ENCODE measurements at places on chromosomes 12 and 14.

GRCh38 chr12:23555825-23556207 lies 393.7 kb downstream of the SOX5 start:
- no peak for DNase-seq

- no peak for DNase-seq
Measured at GRCh38 chr12:117090388-117090787, 8.8 kb downstream of the TESC start.

GRCh38 chr12:34126805-34127204 lies 104.5 kb downstream of the ALG10 start:
- DNase-seq: no peak

GRCh38 chr12:123120452-123121166 lies 30.3 kb downstream of the PITPNM2 start:
- no peak for DNase-seq

DNA sequence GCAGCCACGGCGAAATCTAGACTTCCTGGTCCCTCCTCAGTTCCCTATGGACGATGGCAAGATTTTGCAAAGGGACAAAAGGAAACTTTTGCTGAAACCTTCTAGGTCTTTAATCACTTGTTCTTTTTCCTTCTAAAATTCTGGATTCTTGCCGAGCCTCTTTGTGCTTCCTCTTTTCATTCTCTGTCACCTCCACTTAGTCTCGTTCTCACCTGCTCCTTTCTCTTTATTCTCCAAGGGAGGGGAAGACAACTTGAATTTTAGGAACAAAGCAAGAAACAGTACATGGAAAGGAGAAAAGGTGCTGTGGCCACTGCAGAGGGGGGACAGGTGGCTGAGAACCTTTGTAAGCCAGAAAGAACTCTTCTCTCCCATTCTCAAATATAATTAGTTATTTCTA lies 194.8 kb downstream of the CACNA1C start:
- no peak for DNase-seq

GRCh38 chr12:105672121-105672975 lies 341.9 kb downstream of the C12orf75 start:
- DNase-seq: no peak

DNA sequence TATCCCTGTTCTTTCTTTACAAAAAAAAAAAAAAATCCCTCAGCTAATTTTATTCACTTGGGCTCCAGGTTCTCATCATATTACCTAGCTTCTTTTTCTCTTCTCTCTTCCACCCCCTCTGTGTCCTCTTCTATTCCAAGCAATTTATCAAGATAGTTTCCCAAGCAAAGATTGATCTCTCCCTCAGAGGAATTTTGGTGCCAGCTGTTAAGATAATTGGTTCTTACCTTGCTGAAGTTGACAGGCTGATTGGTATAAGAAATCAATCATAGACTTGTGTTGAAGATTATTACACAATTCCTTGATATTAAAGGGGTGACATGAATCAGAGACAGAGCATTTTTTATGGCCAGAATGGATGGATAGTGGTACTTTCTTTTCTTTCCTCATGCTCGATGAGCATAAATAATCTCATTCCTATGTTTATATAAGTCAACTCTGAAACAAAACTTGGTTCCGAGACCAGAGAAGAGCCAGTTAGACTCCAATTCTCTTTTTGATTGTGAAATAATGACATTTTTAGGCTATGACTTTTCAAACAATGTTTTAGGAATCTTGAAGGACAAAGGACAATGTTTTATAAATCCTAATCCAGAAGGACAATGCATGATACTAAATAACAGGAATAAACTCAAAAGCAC lies 264.1 kb upstream of the PRKD1 start:
- DNase-seq: no peak

GRCh38 chr14:63747846-63748245 lies 20.0 kb upstream of the SGPP1 start:
- peak; percentile 75 for DNase-seq

DNA sequence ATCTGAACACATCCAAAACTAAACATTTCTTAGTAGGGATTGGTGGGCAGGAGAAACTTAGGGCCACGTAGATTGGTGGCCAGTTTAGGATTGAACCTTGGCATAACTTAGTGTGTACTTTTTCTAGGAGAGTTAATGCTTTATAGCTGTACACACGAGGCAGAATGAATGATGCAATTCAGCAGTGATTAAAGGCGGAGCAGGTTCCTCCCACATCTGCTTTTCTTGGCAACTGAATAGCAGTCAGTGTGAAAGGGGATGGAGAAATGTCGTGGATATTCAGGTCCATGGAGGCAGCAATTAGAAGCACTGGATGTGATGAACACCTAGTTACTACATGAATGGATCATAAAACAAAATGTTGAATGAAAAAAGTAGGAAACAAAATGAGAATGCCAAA lies 493.8 kb downstream of the FUT8 start:
- DNase-seq: no peak

DNA sequence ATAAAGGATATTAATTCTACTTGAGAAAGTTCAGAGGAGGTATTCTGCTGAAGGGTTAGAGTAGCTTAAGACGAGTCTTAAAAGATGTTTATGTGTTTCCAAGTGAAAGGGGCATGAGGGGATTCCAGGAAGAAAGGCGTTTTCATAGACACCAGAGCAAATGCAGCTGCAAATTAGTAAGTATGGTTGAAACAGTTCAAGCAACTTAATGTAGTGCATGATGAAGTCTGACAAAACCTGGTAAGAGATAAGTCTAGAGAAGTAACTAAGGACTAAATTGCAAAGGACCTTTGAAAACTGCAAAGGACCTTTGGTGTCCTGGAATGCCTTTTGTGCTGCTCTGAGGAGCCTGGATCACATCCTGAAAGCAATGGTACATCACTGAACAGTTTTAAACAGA lies 11.5 kb downstream of the LUM start:
- no peak for DNase-seq

GRCh38 chr12:48998497-48999353 lies 450 bp downstream of the DDN start:
- no peak for DNase-seq

DNA sequence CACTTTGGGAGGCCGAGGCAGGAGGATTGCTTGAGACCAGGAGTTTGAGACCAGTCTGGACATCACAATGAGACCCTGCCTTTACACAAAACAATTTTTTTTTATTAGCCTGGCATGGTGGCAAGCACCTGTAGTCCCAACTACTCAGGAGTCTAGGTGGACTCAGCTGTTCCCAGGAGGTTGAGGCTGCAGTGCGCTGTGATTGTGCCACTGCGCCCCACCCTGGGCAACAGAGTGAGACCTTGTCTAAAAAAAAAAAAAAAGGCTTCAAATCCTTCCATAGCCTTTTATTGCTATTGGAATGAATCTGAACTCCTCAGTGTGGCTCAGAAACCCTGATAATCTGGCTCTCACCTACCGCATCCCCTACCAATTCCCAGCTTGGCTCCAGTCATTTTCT lies 26.1 kb downstream of the AK7 start:
- DNase-seq: no peak

DNA sequence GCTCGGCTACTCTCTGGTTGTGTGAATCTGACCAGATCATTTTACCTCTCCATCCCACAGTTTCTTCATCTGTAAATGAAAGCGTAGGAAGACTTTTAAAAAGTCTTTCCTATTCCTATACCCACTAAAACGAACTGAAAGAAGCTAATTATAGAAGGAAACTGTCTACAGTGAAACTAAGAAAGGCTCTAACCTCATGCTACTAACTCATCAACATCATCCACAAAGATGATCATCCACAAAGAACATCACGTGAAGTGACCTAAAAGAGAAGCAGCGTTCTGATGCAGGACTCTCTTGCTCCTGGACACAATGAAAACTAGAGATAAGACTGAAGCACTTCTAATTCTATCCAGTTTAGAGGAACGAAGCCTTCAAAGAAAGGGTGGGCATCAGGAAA lies 58.5 kb upstream of the OSBPL8 start:
- no peak for DNase-seq

DNA sequence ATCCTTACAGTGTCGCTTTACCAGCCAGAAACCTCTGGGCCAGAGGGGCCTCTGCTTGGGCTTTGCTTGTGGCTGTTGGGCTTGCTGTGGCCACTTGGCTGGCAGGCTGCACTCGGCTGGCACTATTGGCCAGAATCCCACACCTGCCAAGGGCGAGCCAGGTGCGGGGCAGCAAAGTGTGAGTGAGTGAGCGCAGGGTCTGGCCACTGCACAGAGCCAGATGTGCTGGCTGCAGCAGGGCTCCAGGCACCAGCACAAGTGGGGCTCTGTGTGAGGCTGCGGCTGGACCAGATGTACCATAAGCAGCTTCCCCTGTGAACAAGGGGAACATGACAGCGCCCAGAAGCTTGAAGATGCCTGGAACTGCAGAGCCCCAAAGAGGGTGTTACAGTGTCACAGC lies 33.5 kb upstream of the ARID2 start:
- DNase-seq: no peak

DNA sequence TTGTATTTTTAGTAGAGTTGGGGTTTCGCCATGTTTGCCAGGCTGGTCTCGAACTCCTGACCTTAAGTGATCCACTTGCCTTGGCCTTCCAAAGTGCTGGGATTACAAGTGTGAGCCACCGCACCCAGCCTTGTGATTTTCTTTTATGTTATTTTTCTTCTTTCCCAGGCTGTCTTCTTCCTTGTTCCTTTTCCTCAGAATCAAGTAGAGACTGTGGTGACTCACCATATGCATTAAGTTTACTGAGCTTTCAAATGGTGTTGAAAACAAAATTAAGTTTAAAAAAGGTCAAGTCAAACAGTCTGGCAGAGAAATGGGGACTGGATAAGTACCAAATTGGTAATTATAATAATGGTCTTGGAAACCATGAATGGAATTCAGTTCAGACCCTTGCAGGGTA lies 5.7 kb downstream of the ARPC3 start:
- no peak for DNase-seq

- DNase-seq: no peak
Measured at GRCh38 chr12:119461636-119462214, 127.2 kb downstream of the CCDC60 start.

GRCh38 chr14:103192246-103192840 lies 69.1 kb downstream of the TNFAIP2 start:
- no peak for DNase-seq

DNA sequence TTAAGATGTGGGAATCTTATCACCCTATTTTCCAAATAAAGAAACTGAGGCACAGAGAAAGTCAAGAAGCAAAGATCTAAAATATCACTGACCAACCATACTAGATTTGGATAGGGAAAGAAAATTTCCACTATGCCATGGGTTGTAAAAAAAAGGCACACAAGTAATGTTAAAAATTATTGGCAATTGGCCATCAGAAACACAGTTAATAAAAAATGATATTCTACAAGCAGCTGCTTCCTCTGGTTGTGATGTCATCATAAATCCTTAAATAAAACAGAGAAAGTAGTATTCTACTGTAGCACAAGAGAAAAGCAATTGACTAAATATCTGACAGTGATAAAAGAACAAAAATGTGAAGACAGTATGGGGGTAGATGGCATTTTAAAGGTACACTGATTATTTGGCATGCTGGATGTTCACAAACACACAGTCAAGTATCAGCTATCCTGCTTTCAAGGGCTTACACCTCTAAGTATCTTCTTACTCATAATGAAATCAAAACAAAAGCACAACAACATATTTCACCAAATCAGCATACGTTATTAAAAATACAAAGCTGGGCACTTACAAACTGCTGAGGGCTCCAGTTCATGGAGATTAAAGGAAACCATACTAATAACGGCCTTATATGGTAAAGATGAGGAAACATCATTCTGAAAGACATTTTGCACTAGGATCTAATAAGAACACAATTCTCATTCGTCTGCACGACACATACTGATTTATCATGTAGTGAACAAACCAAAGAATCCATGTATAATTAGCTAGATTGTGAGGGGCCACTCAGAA lies 45.7 kb downstream of the CORO1C start:
- no peak for DNase-seq

DNA sequence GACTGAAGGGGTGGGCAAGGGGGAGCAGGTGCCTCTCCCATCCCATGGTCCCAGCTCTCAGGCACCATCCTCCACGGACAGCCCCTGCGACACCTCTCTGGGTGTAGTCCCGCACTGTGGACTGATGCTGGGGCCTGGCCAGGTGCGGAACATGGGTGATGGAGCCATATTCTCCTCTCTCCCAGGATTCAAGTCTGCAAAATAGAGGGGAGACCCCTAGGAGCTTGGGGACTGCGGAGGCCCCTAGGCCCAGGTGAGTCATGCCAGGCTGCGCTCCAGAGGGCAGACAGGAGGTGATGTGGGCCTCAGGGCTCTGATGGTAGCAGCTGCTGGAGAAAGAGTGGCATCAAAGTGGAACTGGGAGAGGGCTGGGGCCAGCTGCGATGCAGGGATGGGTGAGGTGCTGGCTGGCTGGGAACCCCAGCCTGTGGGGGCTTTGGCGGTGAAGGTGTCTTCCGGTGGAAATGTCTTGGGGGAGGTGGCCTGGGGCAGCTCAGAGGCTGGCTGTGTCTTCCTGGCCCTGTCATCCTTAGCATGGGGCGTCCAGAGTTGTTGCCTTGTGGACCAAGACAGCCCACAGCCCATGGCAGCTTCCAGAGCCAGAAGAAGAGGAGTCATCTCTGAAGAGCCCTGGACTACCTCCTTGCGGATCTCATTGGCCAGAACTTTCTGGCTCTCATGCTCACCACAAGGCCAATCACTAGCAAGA lies 149.1 kb downstream of the KIF26A start:
- DNase-seq: no peak

- DNase-seq: no peak
Measured at GRCh38 chr12:32419520-32419960, 20.2 kb downstream of the FGD4 start.

- no peak for DNase-seq
Measured at GRCh38 chr14:87411370-87411769, 581.6 kb downstream of the GALC start.

DNA sequence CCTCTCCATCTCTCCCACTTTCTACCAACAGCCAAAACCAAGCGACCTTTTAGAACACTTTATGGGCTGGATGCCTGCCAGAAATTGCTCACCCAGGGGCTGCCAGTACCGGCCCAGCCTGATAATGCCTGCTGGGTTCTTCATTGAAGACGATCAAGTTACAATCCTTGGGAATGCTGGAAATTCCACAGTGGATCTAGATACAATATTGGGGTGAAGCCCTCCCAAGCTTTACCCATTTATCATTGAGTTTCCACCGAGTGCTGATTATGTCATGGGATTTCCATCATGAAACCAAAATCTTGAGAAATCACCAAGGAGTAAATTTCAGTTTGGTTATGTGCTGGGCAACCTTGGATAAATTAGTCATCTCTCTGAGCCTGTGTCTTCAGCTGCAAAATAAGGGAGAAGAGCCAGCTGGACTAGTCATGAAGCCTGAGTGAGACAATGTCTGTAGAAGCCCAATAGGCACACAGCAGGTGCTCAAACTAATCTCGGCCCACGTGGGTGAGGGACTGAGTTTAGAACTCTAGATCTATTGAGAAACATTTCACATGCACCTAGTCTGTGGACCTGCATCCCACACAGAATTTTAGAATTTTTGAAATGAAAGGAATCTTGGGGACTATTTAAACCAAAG lies 75.5 kb upstream of the CLMN start:
- DNase-seq: no peak

GRCh38 chr12:108019862-108020261 lies 109.2 kb upstream of the WSCD2 start:
- no peak for DNase-seq

DNA sequence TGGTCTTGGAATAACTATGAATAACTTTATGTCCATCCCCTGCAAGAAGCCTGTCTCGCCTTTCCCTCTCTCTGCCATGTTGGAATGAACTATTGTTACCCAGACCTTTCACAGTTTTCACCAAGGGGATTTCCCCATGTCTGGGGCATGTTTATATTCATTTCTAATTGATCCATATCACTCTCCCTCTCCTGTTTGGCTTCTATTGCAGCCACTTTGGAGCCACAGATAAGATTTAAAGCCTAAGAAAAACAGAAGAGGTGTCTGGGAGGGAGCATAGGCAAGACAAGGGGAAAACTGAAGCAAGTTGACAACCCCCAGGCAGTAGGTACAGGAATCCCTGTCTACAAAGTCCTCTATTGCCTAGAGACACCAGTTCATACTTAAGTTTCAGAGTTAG lies 41.0 kb upstream of the FOXJ2 start:
- DNase-seq: no peak

All from OCI-LY7 (cell line).